ENCODE measurements at places on chromosomes 16 and 17.

DNA sequence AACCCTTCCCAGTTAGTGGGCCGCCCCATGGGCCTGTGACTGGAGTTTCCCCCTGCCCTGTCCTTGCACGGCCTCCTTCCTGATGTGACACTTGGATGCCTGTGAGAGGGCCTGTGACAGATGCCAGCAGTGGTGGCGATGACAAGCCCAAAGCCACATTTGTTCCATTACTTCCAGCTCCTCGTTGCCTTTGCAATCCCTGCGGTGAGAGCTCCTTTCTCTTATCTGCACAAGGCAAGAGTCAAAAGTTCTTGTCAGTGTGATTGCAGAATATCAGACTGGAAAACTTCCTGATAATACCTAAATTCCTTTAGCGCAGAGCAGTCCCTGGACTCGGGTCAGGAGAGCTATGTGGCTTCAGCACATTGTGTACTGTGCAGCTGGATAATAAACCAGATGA lies 54.4 kb upstream of the ARHGAP44 start:
- DNase-seq = no peak

- DNase-seq = no peak
Observed at GRCh38 chr17:9755083-9755482, 36.3 kb downstream of the DHRS7C start.

GRCh38 chr17:81527591-81528383 lies at the start of gene FSCN2:
TSS of gene FSCN2 (plus strand) at chr17:81528377. CDS start at chr17:81528532, 155 bp downstream.
- no peak for DNase-seq

- DNase-seq = no peak
Observed at GRCh38 chr17:78537217-78537860, 39.9 kb downstream of the DNAH17 start.

GRCh38 chr16:71648162-71648561 lies 22.2 kb downstream of the MARVELD3 start:
- DNase-seq = no peak

DNA sequence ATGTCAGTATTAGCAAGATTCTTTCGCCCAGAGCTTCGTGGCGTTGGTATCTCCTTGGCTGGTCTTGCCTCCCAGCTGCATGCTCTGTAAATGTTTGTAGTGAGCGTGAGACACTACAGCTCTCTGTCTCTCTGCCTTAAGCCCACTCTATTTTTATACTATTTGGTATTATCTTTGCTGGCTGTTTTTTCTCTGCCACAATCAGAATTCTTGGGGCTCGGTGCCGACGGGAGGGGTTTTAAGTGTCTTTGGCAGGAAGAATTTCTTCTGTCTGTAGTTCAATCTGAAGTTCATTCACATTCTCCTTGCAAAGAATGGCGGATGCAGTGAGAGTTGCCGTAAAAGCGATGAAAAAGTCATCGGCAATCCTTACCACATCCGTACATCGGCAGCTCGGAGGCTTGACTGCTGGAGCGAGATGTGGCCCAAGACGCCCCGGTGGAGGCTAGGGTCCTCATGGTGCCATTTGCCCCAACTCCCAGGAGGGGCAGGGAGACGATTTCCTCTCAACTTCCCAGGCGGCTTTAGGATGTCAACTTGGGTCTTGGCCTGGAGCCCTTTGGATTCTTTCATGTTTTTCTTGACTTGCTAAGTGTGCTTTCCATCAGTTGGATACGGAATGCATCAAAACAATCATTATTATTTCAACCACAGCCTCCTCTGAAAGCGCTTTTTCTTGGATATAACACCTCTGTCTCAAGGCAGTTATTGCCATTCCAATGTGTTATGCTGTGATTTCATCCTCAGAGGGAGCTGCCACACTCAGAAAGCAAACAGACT lies 132.3 kb upstream of the SDK2 start:
- DNase-seq = no peak

- DNase-seq = no peak
Observed at GRCh38 chr16:3735541-3735940, 18.2 kb upstream of the TRAP1 start.

- no peak for DNase-seq
Observed at GRCh38 chr16:46817961-46818360, 13.0 kb downstream of the C16orf87 start.

- DNase-seq = no peak
Observed at GRCh38 chr16:22694887-22695382, 119.0 kb upstream of the HS3ST2 start.

DNA sequence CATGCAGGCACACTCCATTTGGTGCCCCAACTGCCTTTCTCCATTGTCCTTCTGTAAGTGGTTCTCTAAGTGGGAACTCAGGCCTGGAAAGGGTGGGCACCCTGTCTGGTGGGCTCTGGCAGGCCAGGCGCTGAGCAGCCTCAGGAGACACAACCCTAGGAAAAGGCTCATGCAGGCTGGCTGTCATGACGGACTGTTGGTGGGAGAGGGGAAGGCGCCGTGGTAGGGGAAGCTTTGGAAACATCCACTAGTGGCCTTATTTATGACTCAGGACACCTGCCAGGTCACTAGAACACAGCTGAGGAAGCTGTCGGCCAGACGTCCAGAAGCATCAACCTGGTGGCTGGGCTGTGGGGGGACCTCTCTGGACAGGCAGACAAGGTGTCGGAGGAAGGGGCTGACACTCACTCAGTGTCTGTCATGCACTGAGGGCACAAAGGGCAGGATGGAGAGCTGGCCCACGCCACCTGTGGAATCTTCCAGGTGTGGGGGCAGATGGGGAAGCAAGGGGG lies 216.0 kb downstream of the SEC14L1 start:
- no peak for DNase-seq

DNA sequence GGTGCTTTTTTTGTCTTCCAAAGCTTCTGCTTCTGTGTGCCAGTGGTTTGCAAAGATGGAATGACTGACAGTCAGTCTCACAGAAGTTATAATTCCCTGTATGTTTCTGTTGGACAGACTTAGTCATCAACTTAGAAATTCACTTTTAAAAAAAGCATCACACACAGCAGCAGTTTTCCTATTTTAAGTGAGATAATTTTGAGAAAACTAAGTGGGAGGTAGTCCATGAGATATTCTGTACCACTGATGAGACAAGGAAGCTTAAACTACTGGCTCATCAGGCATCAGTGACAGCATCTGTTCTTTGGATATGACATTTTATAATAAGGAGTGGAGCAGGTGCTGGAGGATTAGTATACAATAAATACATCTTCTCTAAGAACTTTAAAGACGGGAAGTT lies 20.0 kb downstream of the CNP start:
- DNase-seq = no peak

- no peak for DNase-seq
Observed at GRCh38 chr17:59825533-59826322, 67.0 kb downstream of the TUBD1 start.

DNA sequence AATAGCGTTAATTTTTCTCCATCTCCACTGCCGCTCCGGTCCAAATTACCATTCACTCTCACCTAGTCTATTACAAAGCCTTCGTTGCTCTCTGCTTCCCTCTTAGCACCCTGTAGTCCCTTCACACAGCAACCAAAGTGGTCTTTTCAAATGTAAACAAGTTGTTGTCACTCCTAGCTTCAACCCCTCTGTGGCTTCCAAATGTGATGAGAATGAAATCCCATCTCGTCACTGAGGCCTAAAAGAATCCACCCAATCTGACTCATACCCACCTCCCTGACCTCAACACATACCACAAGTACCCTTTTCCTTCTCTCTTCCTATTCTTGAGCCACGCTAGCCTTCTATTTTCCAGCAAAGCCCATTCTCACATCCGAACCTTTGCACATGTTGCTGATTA lies 2.2 kb upstream of the PELP1 start:
- DNase-seq = no peak

- no peak for DNase-seq
Observed at GRCh38 chr16:12815361-12815760, 11.7 kb upstream of the CPPED1 start.

DNA sequence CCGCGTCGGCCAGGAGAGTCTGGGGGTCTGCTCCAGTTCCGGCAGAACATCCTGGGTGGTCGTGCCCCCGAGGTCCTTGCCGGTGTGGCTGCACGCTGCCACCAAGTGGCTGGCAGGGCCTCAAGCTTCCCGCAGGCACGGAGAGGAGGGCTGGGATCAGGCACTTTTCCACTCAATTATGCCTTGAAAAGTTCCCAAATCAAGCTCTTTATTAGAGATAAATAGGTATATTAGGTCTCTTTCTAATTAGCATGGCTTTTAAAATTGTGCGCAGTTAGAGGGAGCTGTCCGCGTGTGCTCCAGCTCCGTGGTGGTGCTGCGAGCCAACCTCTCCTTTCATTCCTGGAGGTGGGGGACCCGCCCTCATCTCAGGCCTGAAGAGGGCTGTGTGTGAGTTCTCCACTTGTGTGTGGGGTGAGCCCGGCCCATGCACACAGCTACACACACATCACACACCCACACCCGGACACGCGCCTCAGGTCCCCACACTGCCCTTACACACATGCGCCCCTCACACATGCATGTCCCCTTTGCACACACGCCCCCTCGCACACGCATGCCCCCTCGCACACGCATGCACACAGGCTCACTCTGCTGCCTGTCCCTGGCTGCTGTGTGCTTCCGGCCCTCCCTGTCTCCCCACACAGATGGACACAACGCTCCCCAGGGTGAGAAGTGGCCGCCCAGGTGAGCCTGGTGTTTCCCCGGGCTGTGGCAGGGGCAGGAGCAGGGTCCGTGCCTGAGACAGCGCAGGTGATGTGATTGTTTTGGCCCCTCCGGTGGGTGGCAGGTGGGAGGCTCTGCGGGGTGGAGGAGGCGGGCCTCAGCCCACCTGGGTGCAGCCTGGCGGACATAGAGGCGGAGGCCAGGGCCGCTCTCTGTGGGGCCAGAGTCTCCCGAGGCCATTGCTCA lies 28.8 kb downstream of the CACNA1H start:
- no peak for DNase-seq

DNA sequence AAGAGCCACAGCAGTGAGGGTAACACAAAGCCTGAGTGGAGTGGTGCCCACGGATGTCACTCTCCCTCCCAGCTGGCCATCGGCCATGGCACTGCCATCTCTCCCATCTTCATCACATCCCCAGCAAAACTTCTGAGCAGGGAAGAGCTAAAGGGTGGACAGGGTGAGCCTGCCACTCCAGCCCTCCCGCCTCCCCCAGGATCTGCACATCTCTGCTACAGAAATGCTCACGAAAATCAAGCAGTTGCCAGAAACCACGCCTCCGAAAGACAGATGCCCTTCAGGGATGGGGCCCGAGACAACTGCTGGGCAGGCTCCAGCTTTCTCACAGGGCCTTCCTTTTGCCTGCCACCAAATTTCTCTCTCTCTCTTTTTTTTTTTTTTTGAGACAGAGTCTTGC lies 3.6 kb downstream of the GRIN2C start:
- no peak for DNase-seq

GRCh38 chr17:58756246-58757161 lies 850 bp downstream of the PPM1E start:
- DNase-seq = no peak

GRCh38 chr16:88478889-88479792 lies 26.1 kb downstream of the ZFPM1 start:
- no peak for DNase-seq

- no peak for DNase-seq
Observed at GRCh38 chr16:51031598-51031997, 119.5 kb downstream of the SALL1 start.

GRCh38 chr17:14300575-14301278 lies at the start of gene HS3ST3B1:
TSS of gene HS3ST3B1 (plus strand) at chr17:14301081. CDS start at chr17:14301519, 438 bp downstream.
- peak; percentile 99 for DNase-seq

DNA sequence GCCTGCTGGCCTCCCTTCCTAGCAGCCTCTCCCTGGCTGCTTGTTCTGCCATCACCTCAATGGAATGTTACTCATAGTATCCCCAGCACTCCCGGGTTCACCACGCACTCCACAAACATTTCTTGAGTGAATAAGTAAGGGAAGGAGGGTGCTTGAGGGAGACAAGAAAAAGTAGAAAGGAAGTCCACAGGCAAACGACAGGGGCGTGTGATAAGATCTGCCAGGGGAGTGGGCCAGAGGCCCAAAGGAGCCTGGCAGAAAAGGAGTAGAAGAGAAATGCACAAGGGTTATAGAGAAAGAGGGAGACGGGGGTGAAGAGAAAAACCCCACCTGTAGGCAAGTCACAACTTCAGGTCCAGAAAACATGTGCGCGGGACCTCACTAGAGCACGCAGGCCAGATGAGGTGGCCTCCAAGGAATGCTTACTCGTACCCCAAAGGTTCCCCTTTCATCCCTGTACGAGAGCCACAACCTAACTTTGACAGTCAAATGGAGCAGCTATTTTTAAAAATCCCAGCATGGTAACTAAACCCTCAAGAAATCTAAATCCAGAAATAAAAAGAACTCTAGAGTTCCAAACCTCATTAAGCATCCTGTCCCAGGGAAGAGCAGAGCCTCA lies 6.6 kb downstream of the ZDHHC7 start:
- DNase-seq = no peak

DNA sequence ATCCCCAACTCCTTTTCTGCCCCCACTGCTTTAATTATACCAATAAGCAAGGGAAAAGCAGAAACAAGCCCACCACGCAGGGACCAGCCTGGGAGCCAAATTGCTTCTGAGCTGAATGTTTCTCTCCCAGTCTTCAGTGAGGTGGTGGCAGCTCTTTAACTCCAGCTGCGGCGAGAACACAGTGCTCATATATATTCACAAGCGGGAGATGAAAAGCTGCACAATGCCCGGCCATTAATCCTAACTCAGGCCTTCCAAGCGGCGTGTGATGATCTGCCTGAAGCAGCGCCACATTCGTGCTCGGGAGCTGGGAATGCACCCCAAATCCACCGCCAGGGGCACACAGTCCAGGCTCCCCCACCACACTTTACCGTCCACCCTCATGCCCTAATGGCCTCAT lies 203.7 kb upstream of the SDK2 start:
- no peak for DNase-seq
